ENCODE measurements at places on chromosomes 3 and 15.

GRCh38 chr3:113255100-113255853, 43.9 kb downstream of the BOC start:
- DNase-seq = no peak

DNA sequence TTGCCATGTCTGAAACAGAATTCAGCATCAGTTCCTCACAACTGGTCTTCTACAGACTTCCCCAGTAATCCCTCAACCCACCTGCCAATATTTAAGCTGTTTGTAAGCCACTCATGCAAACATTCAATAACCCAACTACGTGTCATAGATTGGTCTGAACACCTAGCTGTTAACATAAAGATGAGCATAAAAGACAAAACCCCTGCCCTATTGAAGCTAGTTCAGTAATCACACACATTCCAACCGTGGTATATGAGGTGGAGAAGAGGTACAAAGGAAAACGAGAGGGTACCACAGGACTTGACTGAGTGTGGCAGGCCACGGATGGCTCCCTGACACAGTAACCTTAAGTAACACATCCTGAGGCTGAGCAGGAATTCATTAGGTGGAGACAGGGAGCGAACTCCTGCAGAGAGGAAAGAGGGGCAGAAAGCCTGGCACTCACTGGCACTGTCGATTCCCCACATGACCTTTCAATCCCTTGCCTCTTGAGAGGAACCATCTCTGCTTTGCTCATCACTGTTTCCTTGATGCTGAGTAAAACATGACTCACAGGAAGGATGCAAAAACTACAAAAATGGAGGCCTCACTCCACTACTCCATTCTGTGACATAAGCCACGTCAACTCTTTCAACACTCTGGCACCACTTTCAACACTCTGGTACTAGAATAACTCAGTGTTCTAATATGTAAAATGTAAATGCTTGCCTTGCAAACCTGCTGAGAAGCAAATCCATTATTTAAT, 31.3 kb downstream of the RPN1 start:
- DNase-seq = no peak

DNA sequence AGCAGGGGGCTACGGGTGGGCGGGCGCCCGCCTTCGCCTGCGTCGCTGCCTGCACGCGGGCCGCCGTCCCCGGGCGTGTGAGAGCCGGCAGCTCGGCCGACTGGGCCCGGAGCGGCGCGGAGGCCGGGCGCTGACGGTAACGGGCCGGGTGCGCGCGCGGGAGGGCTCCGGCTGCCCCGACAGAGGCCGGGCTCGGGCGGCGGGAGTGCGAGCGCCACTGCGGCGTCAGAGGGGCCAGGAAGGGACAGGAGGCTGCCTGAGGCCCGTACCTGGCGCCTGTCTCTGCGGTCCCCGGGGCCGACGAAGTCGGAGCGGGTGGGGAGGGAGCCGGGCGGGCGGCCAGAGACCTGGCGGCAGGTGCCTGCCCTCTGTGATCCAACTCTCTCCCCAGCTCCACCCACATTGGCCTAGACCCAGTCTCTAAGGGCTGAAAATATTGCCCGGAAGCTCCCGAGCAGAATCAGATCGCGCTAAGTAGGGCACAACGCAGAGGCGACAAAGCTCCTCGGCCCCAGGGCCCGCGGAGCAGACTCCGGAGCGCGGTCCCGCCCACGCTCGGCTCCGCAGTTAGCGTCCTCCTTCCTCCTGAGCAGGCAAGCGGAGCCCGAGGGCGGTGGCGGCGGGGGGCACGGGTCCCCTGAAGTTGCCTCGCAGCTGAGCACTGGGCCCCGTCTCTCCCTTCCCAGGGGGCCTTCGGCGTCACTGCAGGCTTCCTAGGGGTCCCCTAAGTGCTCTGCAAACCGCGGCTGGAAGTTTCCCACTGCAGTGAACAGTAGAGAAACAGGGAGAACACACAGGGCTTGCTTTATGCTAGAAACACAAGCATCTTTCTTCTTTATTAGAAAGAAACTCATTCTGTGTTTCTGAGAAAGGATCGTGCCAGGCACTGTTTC, at the start of gene MAN2A2:
Gene MAN2A2, plus strand, starts transcription at position 463 of the 893 bp plus-strand sequence. CDS start 906 bp downstream, outside the sequence.
- DNase-seq = peak; percentile 54

DNA sequence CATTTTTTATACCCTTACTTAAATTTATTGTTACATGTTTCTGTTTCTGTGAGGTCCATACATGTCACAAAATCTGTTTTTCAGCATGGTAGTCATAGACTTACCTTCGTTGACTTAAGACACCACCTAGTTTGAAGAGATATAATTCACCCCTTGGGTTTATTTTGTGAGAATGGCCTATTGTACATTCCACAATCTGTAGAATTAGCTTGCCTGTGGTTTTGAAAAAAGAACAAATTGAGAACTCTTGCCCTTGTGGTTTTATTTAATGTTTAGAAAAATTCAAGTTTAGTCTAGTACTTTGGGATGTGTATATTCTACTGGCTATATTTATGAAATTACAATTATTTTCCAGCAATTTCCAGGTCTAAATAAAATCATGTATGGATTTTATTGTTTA, 31.6 kb downstream of the FILIP1L start:
- DNase-seq = no peak

DNA sequence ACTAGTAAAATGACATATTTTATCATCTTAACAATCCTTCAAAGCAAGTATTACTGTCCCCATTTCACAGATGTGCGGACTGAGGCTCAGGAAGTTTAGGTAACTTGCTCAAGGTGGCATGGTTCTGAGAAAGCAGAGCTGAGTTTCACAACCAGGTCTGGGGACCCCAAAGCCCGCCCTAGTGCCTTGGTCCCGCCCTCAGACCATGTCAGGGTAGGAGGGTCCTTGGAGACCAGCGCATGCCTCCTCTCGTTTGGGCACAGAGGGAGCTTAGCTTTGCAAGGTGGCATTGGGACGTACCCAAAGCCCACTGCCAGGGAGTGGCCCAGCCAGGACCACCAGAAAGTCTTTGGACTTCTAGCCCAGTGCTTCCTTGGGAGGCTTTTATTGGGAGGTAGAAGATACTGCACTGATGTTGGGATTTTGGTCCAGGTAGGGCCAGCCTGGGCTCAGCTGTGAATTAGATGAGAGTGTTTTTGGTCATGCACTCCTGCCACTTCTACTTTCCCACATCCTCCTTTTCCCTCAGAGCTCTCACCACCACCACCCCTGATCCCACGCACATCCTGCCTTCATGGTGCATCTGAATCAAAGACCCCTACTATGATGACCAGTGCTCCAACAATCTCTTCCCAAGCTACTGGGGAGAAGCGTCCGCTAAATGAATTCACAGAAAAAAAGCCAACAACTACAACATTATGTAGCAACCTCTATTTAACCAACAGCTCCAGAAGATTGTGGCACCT, 307.9 kb downstream of the TLE3 start:
- DNase-seq = no peak

DNA sequence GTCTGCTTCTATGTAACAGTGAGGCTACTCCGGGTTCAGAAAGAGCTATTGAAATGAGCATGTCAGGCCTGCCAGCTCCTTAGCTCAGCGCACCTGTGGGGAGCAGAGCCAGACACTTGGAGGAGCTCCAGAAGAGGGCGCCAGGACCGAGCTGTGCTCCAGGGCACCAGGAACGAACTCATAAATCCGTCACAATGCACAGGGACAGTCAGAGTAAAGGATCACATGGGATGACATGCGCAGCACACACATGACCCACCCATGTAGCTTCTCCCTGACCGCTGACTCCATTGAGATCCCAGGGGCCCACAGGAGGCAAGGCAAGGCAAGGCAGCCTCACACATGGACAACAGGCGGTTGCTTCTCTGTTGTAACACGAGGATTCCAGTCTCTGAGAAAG, 26.0 kb upstream of the GNB5 start:
- DNase-seq = no peak

DNA sequence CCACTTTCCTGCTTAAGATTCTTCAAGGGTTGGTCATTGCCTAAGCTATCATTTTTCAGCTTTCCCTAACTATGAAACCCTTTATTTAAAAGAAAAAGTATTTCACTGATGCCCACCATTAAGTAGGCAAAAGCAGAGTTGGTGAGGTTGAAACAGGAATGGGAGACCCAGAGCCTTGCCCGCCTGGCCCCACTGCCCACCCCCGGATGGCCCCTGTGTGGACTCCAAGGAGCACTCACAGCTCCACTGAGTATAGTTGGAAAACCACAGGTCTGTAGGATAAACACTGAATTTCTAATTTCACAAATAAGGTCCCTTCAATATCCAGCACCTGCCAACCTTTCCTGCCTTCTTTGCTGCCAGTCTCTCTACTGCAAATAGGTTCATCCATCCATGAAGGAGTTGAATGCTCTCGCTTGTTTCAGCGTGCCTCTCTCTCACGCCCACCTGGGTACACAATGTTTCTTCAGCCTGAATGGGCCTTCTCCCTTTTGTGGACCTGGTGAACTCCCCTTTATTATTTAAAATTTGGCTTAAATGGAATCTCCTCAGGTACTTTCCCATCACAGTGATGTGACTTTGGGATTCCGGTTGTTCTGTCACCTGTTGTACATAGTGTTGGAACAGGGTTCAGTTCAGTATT, 8.7 kb upstream of the ACAP2 start:
- DNase-seq = no peak

DNA sequence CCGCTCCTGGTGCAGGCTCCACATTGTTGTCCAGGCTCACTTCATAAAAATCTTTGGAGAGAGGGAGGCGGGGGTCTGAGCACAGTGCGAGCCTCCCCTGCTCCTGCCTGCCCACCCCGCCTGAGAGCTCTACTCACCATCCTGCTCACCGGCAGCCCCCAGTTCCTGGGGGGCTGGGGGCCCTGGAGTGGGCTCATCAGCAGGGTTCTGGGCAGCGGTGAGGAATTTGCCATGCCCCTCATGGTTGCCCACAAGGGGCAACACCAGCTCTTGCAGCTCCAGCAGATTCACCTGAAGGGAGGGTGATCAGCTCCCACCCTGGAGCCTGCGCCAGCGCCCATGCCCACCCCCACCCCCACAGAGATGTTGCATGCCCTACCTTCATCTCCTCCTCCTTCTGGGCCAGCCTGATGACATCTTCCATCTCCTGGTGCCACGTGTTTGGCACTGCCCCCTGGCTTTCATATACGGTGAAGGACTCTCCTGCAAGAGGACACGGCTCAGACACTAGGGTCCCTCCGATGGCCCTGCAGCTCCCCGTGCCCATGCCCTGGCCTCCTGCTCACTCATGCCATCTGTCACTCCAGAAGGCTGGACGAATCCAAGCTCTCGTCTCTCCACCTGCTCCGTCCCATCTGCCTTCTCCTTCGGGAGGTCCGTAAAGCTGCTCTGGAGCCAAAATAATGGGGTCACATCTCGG, 162.1 kb downstream of the TBC1D2B start:
- no peak for DNase-seq

- no peak for DNase-seq
Measured at GRCh38 chr15:69104050-69104750, 56.2 kb upstream of the GLCE start.

DNA sequence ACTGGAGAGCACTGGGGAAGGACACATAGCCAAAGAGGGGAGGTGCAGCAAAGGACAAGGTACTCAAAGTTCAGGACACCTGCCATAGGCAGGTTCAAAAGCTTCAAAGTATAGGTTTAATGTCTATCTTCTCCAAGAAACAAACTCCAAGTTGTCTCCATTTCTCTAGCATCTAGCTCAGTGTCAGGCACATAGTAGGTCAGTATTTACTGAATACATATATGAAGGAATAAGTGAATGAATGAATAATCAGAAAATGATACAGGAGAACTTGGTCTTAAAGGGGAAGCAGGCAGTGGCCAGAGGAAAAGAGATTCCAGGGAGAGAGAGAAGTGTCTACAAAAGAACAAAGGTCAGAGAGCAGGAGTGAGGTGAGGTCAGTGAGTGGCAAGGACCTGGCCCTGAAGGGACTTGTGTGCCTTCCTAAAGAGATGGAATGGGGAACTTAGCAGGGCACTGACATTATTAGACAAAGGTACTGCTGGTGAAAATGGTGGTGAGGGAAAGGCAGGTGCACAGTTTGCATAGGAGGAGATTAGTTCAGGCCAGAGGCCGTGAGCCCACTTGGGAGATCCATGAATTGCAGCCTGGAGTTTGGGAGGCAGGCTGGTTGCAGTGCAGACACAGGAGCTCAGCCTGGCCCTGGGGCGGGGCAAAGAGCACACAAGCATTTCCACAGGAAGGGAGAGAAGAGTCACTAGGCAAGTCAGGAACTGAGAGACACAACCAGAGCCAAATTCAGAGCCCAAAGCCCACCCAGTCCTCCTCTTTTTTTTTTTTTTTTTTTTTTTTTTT, 21.4 kb downstream of the TBC1D2B start:
- DNase-seq = no peak

DNA sequence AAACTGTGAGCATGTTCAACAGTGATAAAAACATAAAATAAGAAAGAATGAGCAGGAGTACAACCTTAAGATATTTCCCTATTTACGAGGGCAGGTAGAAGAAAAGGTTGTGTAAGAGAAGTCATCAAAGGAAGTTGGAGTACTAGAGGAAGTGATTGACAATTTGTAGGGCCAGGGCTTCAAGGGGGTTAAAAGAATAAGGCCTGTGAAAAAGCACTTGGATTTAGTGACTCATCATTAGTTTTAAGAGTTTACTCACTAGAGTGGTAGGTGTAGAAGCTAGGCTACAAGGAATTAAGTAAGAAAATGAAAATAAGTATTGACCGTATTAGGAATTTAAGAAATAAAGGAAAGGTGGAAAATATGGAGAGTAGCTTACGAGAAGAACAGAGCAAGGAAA, 23.6 kb downstream of the KCNMB3 start:
- DNase-seq = no peak

DNA sequence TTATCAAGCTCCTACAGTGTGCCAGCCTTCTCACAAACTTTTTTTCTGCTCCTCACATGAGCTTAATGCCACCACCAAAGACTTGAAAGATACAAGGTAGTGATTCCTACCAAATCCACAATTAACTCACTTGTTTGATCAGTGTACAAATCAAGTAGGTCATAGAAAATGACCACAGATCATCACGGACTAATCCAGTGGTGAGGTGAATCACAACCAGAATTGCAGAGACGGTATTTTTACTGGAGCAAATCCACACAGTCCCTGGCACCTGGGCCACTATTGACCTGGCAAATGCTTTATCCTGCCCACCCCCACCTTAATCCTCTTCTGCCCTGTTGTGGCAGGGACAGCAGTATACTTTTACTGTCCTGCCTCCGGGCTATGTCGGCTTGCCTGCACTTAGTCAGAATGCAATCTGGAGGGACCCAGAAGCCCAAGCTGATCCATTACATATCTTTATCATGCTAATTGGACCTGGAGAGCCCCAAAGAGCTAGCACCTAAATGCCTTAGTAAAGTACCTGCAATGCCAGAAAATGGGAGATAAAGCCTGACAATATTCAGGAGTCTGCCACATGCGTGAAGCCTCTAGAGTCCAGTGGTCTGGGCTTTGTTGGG, 83.9 kb upstream of the CDV3 start:
- DNase-seq = no peak

GRCh38 chr3:13281507-13282357, 138.4 kb downstream of the NUP210 start:
- no peak for DNase-seq

DNA sequence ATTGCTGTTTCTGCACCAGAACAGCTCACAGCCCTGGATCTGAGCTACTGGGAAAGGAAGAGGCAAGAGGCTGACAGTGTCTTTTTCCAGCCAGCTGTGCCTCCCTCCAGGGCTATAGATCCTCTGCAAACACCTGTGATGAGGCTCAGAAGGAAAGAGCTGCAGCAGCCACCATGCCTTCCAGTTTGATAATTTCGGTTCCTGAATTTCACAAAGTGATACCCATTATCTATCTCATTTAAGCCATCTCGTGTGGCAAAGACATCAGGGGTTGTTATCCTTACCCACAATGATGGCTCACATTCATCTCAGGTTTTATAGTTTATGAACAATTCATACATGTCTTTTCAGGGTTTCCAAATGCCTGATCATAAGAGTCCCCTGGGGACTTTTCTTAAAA, 1.8 kb upstream of the LARP6 start:
- DNase-seq = no peak

- DNase-seq = no peak
Measured at GRCh38 chr3:15974647-15975046, 176.9 kb upstream of the ANKRD28 start.
